Endothelial cell of umbilical vein (primary cell): ENCODE measurements at places on chromosomes 5 and 9. TPM values are rescaled to one million over a fixed set of nuclear protein-coding genes. Genes with fewer than 3 reads are reported as not detected.

The SLC45A2 gene
- total RNA-seq: not detected in 2 replicates

The PHF24 gene
- not detected in 2 replicates for total RNA-seq

The CEL gene
- 1.1 and 1.9 TPM in 2 replicates for total RNA-seq

The PCDHB15 gene
- total RNA-seq: 0.55 and 0.69 TPM in 2 replicates

The PTGER4 gene
- 22.5 and 23.6 TPM in 2 replicates for total RNA-seq

The ROR2 gene
- not detected in 2 replicates for total RNA-seq

The LCN12 gene
- 0.35 TPM in 1 of 2 replicates, not detected in the other for total RNA-seq

The HDHD3 gene
- 7.6 and 8.0 TPM in 2 replicates for total RNA-seq

The TNC gene
- total RNA-seq: 0.29 TPM in 1 of 2 replicates, not detected in the other

The CDX1 gene
- total RNA-seq: not detected in 2 replicates

The IL9 gene
- not detected in 2 replicates for total RNA-seq

The FAM170A gene
- total RNA-seq: not detected in 2 replicates

The TRPM3 gene
- total RNA-seq: 0.02 and 0.33 TPM in 2 replicates

The SLC25A46 gene
- total RNA-seq: 30.0 and 31.1 TPM in 2 replicates

The C5orf52 gene
- total RNA-seq: not detected in 2 replicates

The IFNK gene
- not detected in 2 replicates for total RNA-seq

The STOML2 gene
- 142 and 144 TPM in 2 replicates for total RNA-seq
